ENCODE measurements at places on chromosomes 7 and 10. TPM values are rescaled to one million over a fixed set of nuclear protein-coding genes. Genes with fewer than 3 reads are reported as not detected.

ITIH5 gene
- 10.5 TPM for total RNA-seq

HEPACAM2 gene
- not detected for total RNA-seq

GRCh38 chr7:118214833-118215182 is 9.7 kb upstream of the ANKRD7 start:
- no peaks in the 10 kb centered on the region for H3K4me1 ChIP-seq
- no peak overlapping the region for H3K27ac ChIP-seq
- H3K27me3 ChIP-seq: no peaks in the 10 kb centered on the region

GRCh38 chr7:147944321-147944720 is 646.2 kb upstream of the C7orf33 start:
- H3K4me3 ChIP-seq: no peak overlapping the region
- H3K27ac ChIP-seq: no peak overlapping the region
- no peaks in the 10 kb centered on the region for H3K4me1 ChIP-seq
- no peak for DNase-seq

DNA sequence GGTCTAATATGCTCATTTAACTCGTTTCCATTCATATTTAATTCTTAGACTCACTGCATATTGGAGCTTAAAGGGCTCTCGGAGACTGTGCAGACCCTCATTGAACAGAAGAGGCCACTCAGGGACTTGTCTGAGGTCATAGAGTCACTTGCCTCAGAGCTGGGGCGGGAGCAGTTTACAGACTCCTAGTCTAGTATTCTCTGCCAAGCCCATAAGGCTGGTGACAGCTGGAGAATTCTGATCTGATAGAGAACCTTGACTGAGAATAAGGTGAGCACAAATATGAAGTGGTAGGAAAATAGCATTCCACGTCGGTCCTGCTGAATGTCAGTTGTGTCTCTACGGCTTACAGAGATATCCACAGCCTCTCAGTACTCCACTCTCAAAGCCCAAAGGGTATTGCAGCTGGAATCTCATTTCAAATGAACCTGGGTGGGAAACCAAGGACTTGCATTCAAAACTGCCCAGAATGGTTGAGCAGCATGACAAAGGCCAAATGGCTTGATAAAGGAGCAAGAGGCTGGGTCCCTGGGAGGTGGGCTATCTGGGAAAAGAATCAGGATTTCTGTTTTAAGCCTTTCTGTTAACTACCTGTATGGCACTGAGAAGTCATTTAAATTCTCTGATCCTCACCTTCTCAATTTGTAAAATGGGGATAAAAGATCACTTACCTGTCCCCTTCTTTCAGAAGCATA is 283.2 kb downstream of the SORCS3 start:
- no peak overlapping the region for H3K27ac ChIP-seq
- no peaks in the 10 kb centered on the region for H3K36me3 ChIP-seq
- H3K4me3 ChIP-seq: no peak overlapping the region
- no peaks in the 10 kb centered on the region for H3K27me3 ChIP-seq
- DNase-seq: no peak
- H3K4me1 ChIP-seq: no peaks in the 10 kb centered on the region

DNA sequence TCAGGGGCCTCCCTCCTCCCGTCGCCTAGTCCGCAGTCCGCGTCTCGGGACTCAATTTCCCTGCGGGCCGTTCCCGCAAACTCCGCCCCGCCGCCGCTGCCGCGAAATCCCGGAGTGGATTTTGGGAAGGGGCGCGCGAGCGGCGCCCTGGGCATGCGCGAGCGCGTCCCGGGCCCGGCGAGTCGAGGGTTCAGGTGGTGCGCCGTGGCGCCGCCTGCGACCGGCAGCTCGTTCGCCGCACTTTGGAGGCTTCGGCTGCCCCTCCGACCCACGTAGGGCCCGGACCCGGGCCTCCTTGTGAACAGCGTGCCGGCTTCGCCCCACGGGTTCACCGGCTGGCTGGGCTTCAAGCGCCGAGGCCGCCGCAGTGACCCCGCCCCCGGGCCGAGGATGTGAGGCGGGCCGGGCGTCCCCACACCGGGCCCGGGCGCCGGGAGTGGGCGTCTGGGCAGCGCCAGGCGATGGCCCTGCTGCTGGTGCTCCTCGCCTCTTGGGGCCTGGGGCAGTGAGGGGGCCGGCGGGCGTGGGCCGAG is at the start of gene PLEKHA8:
Gene PLEKHA8, plus strand, starts transcription at position 197 of the 533 bp plus-strand sequence. CDS start 351 bp downstream, outside the sequence.
- H3K36me3 ChIP-seq: no peaks in the 10 kb centered on the region
- peaks cover 31% of the 10 kb centered on the region for H3K4me1 ChIP-seq
- peak within 1 kb of the TSS; percentile 84 for H3K4me3 ChIP-seq

DNA sequence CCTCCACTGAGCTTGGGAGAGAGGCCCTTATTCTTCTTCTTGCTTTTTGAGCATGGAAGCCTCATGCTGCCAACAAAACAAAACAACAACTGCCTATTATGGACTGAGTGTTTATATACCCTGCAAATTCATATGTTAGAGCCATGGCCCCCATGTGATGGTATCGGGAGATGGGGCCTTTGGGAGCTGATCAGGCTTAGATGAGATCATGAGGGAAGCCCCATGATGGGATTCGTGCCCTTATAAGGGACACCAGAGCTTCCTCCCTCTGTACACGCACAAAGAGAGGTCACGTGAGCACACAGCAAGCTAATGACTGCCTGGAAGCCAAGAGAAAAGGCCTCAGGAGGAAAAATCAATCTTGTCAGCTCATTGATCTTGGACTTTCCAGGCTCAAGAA is 235.0 kb downstream of the FANK1 start:
- no peak overlapping the region for H3K27ac ChIP-seq
- H3K27me3 ChIP-seq: no peaks in the 10 kb centered on the region
- H3K4me1 ChIP-seq: peaks cover 13% of the 10 kb centered on the region
- no peak overlapping the region for H3K4me3 ChIP-seq
